CD8-positive, alpha-beta memory T cell (primary cell): ENCODE measurements at places on chromosomes 7 and 10.

- no peak for DNase-seq
Measured at GRCh38 chr7:75808106-75808505, 5.5 kb downstream of the CCL24 start.

DNA sequence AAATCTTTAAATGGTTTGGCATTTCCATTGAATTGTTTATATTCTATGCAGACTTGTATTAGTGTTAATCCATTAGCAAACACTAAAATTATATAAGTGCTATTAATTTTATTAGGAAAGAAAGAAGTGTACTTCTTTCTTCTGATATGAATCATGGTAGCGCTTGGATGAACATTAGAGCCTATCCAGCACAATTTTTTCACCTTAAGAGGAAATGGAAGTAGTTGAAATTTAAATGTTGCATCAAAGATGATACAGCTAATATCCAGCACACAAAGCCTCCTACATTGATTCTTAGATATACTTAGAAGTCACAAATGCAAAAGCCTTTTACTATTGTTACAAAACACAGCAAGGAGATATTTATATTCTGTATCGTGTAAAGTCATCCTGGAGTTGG lies 174.5 kb downstream of the AHR start:
- no peak for DNase-seq

- DNase-seq = no peak
Measured at GRCh38 chr10:82692458-82692857, 817.5 kb downstream of the NRG3 start.

- no peak for DNase-seq
Measured at GRCh38 chr7:23205909-23206767, 24.3 kb downstream of the NUP42 start.

DNA sequence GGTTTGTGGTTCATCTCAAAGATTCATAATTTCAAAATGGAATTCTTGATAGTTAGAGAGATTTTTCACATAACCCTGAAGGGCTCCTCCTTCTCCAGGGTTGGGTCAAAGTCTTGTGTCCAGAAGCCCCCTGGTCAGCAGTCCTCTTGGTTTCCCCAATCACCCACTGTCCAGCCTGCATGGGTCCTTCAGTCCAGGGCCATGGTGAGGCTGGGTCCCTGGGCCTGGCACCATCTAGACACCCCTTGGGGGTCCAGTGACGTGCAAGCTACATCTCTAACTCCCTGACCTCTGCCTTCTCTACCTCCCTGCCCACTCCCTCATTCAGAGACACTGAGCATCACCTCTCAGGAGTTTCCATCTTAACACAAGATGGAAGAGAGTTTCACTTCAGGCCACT lies 26.1 kb downstream of the ANXA8 start:
- DNase-seq = no peak
